Activated naive CD4-positive, alpha-beta T cell treated with anti-CD3 and anti-CD28 coated beads, Interleukin-2, amount 50 U/mL, for 16 hours (primary cell): ENCODE measurements at places on chromosomes 4 and X.
A peak's percentile ranks its signal among the peaks of the same experiment; 100 is the strongest.

- DNase-seq, result no peak
These were observed 153.4 kb upstream of the ARSJ start for GRCh38 chr4:114132830-114133229.

GRCh38 chrX:19810802-19811201 is 76.6 kb downstream of the SH3KBP1 start:
- DNase-seq, result no peak

DNA sequence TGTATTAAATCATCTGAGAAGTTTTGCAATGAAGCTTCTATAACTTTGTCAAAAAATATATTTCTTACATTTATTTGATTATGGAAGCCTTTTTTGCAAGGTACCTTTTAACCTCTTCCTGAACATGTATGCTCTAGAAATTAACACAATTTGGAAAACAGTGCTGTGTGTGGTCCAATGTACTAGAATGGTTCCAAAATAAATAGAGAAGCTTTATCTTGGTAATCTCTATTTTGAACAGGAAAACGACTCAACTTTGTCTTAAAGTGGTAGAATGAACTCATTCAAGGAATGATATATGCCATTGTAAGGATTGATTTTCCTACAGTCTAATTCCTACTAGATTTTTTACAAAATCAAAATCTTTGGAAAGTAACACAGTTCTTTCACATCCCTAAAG is 248.5 kb downstream of the UNC5C start:
- DNase-seq, result no peak

- DNase-seq, result no peak
These were observed 12.5 kb downstream of the ATP11C start for GRCh38 chrX:139920316-139920715.

DNA sequence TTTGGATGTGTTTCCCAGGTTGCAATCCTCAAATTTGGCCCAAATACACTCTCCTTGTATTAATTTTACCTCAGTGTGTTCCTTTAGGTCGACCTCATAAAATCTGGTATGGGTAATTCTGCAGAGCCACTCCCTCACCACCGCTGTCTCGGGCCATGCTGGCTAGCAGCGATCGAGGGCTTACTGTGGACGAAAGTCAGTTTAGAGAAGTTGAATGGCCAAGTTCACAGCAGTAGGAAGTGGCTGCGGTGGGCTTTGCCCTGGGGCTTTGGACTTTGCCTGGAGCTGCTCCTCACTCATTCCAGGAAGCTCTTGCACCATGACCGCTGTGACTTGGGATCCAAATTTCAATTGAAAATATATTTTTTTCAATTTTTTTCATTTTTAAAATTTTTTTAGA is 19.6 kb downstream of the TMEM187 start:
- no peak for DNase-seq

- DNase-seq, result peak; percentile 10
These were observed 48.0 kb upstream of the HDAC8 start for GRCh38 chrX:72620550-72621145.

- DNase-seq, result no peak
These were observed 7.5 kb downstream of the CCKAR start for GRCh38 chr4:26482508-26483462.

GRCh38 chr4:58776627-58777026 is 1666.4 kb upstream of the IGFBP7 start:
- no peak for DNase-seq

GRCh38 chr4:76639288-76639687 is 204.3 kb downstream of the SHROOM3 start:
- DNase-seq, result no peak

- no peak for DNase-seq
These were observed 16.0 kb upstream of the FGF16 start for GRCh38 chrX:77431227-77431626.
